ENCODE measurements at places on chromosomes 5 and 9.

DNA sequence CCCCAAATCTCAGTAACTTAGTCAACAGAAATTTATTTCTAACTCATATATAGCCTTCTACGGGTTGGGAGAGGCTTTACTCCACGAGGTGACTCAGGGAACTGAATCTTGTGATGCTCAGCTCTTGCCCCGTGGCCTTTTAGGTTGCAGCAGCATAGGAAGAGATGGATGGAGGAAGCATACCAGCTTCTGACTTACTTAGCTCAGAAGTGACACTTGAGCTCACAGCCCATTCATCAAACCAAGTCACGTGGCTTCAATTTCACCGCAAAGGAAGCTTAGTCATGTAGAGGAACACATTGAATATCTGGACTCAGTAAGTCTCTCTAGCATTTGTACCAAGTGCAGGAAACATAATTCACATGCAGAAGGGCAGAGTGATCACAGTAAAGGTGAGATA is 124.1 kb upstream of the KCNN2 start:
- H3K4me1 ChIP-seq = no peaks in the 10 kb centered on the region
- no peak for DNase-seq
- H3K27ac ChIP-seq = no peak overlapping the region
- no peak overlapping the region for H3K4me3 ChIP-seq

GRCh38 chr9:117392992-117393391 is 21.9 kb downstream of the ASTN2 start:
- H3K27me3 ChIP-seq = no peaks in the 10 kb centered on the region
- no peak overlapping the region for H3K4me3 ChIP-seq

GRCh38 chr9:107480386-107480789 is 9.2 kb downstream of the KLF4 start:
- no peak for DNase-seq
- no peak overlapping the region for H3K4me3 ChIP-seq
- H3K4me1 ChIP-seq = no peaks in the 10 kb centered on the region
- no peaks in the 10 kb centered on the region for H3K36me3 ChIP-seq

DNA sequence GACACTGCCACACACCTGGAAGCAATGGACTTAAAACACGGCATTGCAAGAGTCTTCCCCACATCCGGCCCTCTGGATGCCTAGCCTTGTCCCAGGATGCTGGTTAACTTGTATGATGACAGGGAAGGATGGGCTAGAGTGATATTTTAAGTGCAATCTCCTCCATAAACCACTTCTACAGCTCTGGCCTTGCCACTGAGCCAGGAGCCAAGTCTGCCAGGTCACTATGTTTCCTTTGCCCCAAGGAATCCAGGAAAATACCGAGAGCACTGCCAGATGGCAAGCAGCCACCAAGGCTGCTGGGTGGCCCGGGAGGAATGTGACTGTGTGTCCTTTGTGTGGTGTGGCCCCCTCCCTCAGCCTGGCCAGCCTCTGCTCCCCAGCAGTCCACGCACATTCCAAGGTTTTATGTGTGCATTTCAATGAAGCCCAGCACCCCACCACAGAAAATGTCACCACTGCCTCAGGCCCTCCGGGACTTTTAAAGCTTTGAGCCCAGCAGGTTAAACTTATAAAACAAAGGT is 106.0 kb downstream of the FRMD3 start:
- no peaks in the 10 kb centered on the region for H3K27me3 ChIP-seq
- H3K4me3 ChIP-seq = no peak overlapping the region
- H3K27ac ChIP-seq = no peak overlapping the region
- no peaks in the 10 kb centered on the region for H3K4me1 ChIP-seq
- H3K36me3 ChIP-seq = no peaks in the 10 kb centered on the region

DNA sequence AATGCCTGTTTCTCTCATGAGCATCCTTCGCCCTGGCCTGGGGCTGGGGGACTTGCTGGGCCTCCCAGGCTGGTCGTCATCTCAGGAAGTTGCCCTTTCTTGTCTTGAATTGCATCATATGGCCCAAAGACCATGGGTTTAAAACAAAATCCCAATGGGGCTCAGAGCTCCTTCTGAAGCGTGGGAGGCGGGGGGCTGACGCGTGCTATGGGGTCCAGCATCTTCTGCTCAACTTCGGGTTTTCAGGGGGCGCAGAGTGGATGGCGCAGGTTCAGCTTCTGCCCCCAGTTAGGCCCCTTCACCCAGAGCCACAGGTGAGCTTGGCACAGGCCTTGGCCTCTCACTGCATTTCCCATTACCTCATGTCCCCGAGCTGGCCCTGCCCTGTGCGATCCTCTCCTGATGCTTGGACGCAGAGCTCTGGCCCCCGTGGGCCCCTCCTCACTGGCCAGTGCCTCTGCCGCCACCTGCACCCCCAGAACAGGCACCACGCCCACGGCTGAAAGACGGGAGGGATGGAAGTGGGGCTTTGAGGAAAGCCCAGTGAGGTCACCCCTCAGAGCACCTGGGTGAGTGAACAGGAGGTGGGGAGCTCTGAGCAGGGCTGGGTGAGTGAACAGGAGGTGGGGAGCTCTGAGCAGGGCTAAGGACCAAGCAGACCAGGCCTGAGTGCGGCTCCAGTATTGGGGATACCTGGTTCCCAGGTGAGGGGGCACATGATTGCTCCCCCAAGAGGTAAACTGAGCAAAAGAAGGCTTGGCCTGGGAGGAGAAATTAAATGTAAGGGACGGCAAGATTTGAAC is 56.0 kb downstream of the TRIP13 start:
- no peaks in the 10 kb centered on the region for H3K4me1 ChIP-seq
- peaks cover 26% of the 10 kb centered on the region for H3K27me3 ChIP-seq
- no peaks in the 10 kb centered on the region for H3K36me3 ChIP-seq
- no peak overlapping the region for H3K4me3 ChIP-seq
- no peak overlapping the region for H3K27ac ChIP-seq
- no peak for DNase-seq

- H3K27me3 ChIP-seq = no peaks in the 10 kb centered on the region
- peak overlapping the region; percentile 61 for H3K27ac ChIP-seq
- H3K4me3 ChIP-seq = peak overlapping the region; percentile 87
- DNase-seq = no peak
These were observed 2.3 kb downstream of the NMRK1 start for GRCh38 chr9:75085640-75086039.
